ENCODE measurements at places on chromosomes 6 and 20.

DNA sequence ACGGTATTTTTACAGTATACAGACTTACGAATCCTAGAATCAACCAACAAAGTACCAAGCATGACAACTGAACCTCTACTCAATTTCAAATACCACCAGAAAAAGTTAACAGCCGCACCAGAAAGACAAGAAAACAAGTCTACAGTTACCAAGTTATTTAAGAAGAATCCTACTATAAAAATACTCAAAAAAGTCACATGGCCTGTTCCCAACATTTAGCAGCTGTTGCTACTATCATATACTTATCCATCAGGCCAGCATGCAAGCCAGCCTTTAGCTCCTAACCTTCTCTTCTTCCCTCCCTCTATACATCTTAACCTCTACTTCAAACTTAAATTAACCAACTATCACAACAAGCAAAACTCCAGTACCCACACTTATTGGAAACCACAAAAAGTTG lies 1.9 kb downstream of the SYNCRIP start:
- DNase-seq: no peak

DNA sequence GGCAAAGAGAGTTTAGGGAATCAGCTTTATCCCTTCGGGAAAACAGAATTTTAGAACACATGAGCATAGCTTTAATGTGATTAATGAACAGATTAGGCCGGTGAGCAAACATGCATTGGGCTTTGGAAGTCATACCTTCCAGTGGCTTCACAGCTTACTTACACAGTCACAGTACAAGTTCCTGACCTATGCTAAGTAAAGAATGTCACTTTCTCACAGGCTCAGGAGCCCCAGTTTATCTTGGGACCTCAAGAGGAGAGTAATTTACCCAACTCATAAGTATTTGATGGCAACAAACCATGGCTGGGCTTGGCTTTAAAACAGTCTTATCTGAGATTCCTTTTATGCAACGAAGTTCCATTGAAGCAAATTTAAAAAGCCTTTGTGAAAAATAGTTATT lies 195.9 kb downstream of the AKAP7 start:
- no peak for DNase-seq

GRCh38 chr6:6910734-6911295 lies 196.9 kb upstream of the RREB1 start:
- DNase-seq: no peak

- DNase-seq: no peak
Measured at GRCh38 chr20:31559704-31560093, 45.4 kb upstream of the ID1 start.

DNA sequence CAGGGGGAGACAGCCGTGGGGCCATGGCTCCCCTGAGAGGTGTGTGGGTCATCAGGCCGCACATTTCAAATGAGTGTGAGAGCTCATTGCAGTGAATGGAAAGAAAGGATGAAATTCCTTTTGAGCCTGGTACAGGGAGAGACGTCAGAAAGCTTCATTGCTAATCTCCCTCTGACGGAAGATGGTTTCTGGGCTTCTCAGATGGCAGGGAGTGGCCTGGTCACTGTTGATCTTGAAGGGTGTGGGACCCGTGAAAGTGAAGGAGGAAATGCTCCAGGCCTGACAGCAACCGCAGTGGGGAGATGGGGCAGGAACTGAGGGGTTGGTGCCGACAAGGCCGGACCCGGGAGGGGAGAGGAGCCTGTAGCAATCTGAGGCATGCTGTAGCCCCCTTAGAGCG lies 127.4 kb downstream of the MYLK4 start:
- no peak for DNase-seq

DNA sequence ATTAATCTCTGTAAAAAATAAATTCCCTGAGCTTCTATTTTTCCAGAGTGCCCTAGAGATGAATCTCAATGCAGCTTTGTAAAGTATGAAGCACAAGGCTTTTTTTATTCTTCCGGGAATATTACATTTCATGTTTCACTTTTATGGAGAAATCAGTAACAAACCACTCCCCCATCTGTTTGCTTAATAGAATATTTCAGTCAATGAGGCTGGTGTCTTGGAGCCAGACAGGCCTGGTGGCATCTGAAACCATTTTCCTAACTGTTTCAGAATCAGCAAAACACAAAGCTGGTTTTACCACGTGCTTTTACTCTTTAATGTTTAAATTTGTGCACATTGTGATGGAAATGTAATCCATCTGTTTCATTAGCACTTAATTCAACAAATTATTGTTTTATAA lies 400.8 kb upstream of the HSF2 start:
- no peak for DNase-seq

DNA sequence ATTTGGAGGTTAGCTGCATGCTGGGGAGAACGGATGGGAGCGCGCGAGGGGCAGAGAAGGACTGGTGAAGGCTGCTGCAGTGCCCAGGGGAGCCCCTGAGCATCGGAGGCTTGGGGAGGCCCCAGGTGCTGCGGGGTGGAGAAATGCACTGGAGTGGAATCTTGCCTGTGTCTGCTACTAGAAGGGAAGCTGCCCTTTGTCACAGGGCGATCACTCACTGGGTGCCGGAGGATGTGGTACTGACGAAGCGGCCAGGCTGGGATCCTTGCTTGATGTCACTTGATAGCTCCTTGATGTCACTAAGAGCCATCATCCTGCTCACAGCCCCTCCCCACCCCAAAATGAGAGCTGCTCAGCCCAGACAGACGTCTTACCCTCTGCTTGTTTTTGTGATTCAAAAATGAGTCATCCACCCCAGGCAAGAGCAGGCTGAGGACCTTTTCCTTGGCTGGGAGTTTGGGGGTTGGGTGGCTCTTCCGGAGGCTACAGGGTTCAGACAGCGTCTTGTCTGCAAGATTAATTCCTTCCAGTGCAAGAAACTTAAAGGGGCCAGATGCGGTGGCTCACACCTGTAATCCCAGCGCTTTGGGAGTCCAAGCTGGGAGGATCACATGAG lies 62.6 kb upstream of the PMEPA1 start:
- no peak for DNase-seq

GRCh38 chr6:36916126-36916525 lies 30.4 kb downstream of the C6orf89 start:
- no peak for DNase-seq

GRCh38 chr20:33541074-33541473 lies 51.2 kb downstream of the CBFA2T2 start:
- no peak for DNase-seq
